ENCODE measurements at places on chromosomes 2 and 18. TPM values are rescaled to one million over a fixed set of nuclear protein-coding genes. Genes with fewer than 3 reads are reported as not detected.

Gene LAMA1
- total RNA-seq: not detected

Gene LRP1B
- total RNA-seq: not detected

Gene ADI1
- 160 TPM for total RNA-seq

Gene TUBA3E
- 80.0 TPM for total RNA-seq

Gene C1QL2
- total RNA-seq: not detected

Gene ALPI
- not detected for total RNA-seq

Gene ECEL1
- not detected for total RNA-seq

Gene IL37
- not detected for total RNA-seq

Gene CDH20
- total RNA-seq: not detected

Gene NIF3L1
- total RNA-seq: 17.1 TPM
